C1 segment of cervical spinal cord (tissue), 14 donors: ENCODE measurements at places on chromosomes 5 and 9.

- no peak for DNase-seq
These were observed 148.7 kb upstream of the CDKN2B start for GRCh38 chr9:22157828-22158227.

DNA sequence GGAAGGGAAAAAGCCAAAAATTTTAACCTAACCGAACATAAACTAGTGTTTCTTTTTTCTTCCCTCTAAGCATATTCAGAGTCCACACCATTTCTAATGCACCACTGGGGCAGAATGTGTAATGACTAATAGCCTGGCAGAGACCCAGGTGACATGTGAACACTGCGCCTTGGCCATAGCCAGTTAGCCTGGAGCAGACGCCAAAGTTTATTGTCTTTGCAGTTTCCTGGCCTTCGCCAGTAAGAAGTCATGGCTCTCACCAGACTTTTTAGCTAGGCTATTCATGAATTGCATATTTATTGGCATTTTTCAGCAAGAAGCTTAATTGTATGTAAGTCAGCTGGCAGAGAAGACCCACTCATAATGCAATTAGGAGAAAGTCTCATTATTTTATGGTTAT, 182.8 kb upstream of the SLC27A6 start:
- peak; percentile 32 for DNase-seq

GRCh38 chr5:93676704-93677103, 64.7 kb downstream of the POU5F2 start:
- no peak for DNase-seq

DNA sequence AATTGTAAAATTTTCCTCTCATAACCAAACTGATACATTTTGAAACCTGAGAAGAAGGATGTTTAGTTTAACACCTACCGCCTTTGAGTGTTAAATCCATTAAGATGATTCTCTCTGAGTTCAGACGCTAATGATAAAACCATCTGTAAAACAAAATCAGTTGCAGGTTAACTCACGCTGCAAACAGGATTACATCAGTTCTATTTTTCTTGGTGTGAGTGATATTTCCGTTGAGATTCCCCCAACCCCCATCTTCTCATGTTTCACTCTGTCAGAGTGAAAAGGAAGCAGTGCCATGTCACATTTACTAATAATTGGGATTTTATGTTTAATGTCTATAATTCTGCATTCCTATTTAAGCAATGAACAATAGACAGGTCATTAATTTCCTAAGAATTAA, 146.5 kb downstream of the FANCC start:
- DNase-seq = no peak

- no peak for DNase-seq
These were observed 65.6 kb upstream of the CKMT2 start for GRCh38 chr5:81167544-81167943.

DNA sequence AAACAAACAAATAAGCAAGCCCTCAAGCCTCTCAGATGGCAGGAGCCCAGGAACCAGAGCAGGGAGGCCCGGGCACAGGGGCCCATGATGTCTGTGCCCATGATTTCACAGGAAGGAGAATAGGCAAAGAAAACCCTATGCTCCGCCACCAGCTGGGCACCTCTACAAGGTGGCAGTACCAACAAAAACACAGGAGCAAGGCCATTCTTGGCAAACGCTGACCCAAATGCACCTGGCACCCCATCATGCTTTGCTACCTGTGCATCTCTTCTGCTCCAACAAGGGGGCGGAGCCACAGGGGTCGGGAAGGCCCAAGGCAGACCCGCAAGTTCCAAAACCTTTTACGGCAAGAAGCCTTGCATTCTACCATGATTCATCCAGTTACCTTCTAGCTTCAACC, 3.1 kb downstream of the BRD3 start:
- DNase-seq = no peak

DNA sequence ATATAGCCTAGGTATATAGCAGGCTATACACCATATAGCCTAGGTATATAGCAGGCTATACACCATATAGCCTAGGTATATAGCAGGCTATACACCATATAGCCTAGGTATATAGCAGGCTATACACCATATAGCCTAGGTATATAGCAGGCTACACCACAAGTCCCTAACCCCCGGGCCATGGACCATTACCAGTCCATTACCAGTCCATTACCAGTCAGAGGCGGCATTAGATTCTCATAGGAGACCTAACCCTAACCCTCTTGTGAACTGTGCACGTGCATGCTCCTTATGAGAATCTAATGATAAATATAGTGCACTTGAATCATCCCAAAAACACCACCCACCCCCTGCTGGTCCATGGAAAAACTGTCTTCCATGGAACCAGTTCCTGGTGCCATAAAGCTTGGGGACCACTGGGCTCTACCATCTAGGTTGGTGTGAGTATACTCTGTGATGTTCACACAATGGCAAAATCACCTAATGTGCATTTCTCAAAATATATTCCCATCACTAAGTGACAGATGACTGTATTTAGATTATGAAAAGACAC, 4.7 kb downstream of the PLIN2 start:
- DNase-seq = no peak

- DNase-seq = no peak
These were observed 29.7 kb downstream of the PCA3 start for GRCh38 chr9:76793784-76794431.

GRCh38 chr9:89738137-89738932, 133.5 kb downstream of the GADD45G start:
- no peak for DNase-seq

DNA sequence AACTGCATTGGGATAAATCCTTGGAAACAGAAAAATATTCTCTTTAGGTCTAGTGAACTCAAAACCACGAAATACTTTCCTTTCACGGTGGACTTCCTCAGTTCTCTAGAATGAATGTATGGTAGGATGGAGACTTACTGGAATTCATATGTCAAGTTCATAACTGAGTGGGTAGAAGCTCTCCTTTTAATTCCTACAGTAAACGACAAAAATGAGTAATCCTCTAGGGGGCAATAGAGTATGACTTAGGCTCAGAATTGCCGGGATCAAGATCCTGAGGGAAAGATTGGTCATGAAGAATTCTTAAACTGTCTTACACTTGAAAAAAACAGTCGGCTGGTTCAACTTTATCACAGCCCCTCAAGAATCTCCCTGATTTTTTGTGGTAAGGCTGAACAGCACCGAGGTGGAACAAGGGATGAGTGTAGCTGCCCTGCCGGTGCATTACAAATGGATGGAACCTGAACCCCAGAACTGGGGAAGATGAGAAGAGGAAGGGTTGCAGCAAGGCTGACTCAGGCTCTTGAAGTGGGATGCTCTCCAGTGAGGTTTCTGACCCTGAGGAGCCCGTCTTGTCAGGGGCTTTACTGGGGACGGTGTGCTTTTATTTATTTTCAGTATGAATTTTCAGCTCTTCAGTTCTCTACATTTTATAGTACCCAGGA, 14.0 kb upstream of the LOX start:
- no peak for DNase-seq

- no peak for DNase-seq
These were observed 74.8 kb downstream of the MEF2C start for GRCh38 chr5:88808153-88808552.

DNA sequence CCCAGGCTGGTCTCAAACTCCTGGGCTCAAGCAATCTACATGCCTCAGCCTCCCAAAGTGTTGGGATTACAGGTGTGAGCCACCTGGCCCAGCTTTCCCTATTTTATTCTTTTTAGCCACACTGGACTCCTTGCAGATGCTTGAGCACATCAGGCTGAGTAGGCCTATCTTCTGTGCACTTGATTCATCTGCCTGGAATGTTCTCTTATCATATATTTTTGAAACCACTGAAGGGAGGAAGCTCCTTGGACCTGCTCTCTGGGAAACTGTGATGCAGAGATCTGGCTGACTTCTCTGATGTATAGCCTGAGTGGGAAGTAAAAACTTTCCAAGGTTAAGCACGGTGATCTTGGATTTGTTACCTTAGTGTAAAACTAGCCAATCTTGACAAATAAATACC, 6.5 kb upstream of the MAT2B start:
- no peak for DNase-seq

DNA sequence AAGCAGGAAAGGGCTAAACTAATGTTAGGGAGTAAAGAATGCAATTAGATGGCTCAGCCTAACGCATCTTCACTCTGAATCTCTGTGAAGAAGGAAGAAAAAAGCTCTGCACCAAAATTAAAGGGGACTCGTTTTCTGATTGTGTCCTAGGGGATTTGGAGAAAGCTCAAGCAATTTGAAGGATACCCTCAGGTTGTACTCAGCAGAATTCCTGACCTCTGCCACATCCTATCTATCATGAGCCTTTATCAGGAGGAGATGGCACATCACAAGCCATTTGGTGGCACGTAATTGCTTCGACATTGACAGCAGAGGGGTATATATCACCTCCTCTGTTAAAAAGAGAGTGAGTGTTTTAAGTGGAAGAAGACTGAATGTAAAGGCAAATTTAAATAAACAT, 32.2 kb upstream of the EBF1 start:
- no peak for DNase-seq

- no peak for DNase-seq
These were observed 7.8 kb upstream of the TNFAIP8 start for GRCh38 chr5:119347991-119348390.

GRCh38 chr5:171450423-171451331, 31.2 kb downstream of the FGF18 start:
- DNase-seq = no peak

GRCh38 chr5:123882965-123883345, 371.0 kb downstream of the CSNK1G3 start:
- no peak for DNase-seq

- no peak for DNase-seq
These were observed 90.7 kb downstream of the STK10 start for GRCh38 chr5:172097356-172097755.

GRCh38 chr9:113516840-113517577, 53.5 kb downstream of the RGS3 start:
- no peak for DNase-seq

GRCh38 chr5:129747572-129748407, at the start of gene MINAR2:
TSS of gene MINAR2 (plus strand) at chr5:129748094. CDS start at chr5:129748191, 97 bp downstream.
- DNase-seq = no peak

GRCh38 chr5:74185599-74185998, 454.9 kb downstream of the ENC1 start:
- no peak for DNase-seq

DNA sequence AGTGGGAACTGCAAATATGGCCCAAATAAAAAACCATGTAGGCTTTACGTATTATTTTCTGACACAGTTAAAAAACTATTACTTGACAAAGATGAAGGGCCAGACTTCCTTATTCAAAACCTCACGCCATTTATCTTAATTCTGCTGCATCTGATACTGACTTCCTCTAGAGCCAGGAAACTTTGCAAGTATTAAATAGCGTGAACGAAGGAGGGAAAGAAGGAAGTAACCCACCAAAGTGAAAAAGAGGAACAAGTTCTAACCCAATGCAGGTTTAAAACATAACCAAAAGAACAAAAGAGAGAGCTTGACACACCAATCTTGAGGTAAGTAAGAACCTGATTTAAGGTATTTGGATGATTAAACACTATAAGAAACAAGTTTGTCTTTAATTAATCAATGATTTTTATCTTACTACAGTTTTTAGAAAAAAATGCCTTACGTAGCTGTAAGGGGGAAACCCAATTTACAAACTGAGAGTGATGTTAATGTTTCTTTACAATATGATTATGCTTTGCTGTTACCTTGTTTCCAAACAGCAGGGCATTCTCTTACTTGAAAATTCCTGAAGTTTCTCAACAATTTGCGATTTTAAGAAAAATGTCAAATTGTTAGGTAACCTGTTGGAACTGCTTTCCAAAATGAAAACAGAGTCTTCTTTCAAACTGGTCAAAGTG, at the start of gene GAPT:
GAPT (plus strand) TSS at position 220 of the 677 bp plus-strand sequence. CDS start 3,102 bp downstream, outside the sequence.
- DNase-seq = no peak

DNA sequence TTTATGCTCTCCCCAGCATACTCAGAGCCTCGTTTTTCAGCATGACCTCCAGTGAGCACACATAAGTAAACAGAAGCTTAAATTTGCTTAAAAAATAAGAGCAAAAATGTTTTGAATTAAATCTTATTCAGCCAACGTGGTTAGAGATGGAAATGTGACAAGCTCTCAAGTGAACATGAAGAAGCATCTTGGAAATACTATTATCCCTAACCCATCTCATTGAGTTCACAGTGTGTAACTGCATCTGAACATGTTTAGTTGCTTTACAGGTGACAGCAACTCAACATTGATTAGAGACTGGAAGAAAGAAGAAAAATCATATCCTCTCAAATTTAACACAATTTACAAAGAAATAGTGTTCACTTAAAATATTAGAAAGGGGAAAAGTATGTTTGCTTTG, 1785.1 kb downstream of the MAT2B start:
- no peak for DNase-seq

DNA sequence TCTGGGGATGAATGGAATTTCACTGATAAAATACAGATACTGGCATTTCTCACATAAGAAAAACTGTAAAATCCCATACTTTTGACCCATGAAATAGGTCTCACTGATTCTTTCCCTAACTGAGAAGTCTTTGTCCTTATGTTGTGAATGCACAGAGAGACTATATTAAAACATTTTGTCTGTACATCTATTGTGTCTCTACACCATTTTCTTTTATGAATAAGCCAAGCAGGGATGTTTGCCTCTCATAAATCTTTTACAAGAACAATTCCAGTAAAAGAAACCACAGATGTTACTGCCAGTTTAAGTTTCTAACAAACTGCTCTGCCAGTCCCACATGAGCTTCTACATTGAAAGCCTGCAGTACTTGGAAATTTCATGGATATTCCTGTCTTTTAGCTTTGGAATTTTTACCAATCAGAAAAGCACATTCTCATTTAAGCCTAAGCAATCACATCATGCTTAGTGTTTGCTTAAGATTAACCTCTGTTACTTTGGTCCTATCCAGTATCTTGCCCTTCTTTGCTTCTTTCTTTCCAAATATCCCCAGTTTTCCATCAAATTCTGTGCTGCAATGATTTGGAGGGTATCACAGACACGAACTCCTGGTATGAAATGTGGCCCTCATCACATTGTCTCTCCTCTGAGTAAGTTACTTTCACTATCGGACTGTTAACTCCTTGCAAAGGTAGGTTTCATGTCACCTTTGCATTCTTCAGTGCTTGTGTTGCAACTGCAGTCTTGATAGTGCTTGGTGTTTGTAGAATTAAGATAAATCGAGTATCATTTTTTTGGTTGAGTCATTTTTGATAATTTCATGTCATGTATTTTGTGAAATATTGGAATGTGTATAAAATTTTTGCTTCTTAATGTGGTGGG, 415.1 kb upstream of the ADAMTSL1 start:
- DNase-seq = no peak
